Naive thymus-derived CD4-positive, alpha-beta T cell (primary cell): ENCODE measurements at places on chromosomes 1 and 21.

GRCh38 chr1:89203166-89203565, 4.4 kb upstream of the GBP4 start:
- DNase-seq, result no peak

DNA sequence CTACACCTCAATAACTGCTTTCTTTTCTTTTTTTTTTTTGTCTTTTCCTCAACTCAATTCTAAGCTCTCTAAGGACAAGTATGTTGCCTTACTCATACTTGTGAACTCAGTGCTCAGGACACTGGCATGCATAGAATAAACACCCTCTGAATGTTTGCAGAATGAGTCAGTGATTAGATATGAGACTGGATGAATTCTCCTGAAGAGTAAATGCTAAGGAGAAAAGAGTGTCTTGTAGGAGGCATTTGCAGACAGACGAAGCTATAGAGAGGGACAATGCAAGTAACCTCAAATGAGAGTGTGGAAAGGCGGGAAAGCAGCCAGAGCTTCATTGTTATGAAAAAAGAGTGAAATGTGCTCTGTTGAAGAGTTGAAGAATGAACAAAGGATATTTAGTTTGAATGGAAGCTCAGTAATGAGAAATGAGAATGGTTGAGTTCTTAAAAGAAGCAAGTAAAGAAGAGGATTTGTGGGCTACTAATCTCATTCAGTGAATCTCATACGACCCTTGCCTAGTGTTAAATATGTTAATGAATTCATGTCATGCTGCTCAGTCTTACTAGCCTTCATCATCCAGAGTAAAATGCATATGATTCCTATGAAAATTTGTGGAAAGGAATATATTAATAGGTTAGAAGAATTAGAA, 166.1 kb upstream of the DPYD start:
- no peak for DNase-seq

GRCh38 chr1:157233131-157233530, 94.9 kb upstream of the ETV3 start:
- DNase-seq, result no peak

GRCh38 chr1:29851691-29852090, 615.4 kb downstream of the PTPRU start:
- DNase-seq, result no peak

- peak; percentile 86 for DNase-seq
These were observed 1.3 kb downstream of the DENND4B start for GRCh38 chr1:153945131-153945794.

DNA sequence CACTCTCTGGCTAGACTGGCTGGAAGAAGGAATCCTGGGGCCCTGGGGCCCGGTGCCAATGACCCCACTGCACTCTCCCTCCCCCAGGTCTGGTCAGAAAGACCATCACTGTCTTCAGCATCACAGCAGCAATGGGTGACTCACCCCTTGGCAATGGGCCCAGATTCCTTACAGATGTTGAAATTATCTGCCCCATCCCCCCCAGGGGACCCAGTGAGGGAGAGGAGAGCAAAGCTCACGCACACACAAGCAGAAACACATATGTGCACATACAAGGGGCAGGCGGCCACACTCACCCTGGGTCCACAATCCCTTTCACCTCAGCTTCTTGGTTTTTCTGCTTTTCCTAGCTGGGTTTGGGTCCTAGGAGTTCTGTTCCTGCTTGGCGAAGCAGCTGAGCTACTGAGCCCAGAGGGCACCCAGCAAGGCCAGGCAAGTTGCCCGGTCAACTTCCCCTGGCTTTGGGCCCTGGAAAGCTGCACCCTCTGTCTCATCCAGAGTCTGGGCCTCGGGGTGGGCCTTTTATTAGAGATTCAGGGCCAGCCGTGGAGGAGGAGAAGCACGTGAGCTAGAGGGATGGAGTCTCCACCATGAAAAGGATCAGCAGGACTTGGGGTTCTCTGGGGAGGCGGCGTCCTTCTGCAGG, 2.6 kb downstream of the COL16A1 start:
- no peak for DNase-seq

- no peak for DNase-seq
These were observed 220.7 kb downstream of the LTN1 start for GRCh38 chr21:28771790-28772501.

GRCh38 chr1:215484171-215484939, 82.7 kb upstream of the KCTD3 start:
- DNase-seq, result no peak

- DNase-seq, result no peak
These were observed 64.8 kb downstream of the ERG start for GRCh38 chr21:38433471-38433870.

DNA sequence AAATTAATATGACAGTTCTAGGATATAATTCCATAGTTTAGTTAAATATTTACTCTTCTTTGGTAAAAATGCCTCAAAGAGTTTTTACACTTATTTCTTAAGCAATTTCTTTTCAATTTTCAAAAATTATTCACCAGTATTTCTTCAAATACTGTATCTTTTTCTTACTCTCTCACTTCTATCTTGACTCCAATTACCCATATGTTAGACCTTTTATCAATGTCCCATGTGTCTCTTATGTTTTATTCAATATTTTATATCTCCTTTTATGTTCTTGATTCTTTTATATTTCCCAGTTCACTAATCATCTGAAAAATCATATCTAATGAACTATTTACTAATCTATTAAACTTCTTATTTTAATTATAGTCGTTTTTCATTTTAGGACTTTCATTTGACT, 11.5 kb upstream of the LRIF1 start:
- no peak for DNase-seq

GRCh38 chr1:204578867-204579664, 62.9 kb downstream of the MDM4 start:
- DNase-seq, result peak; percentile 44

GRCh38 chr1:10132852-10133251, 77.5 kb upstream of the KIF1B start:
- DNase-seq, result no peak

- DNase-seq, result no peak
These were observed 7.3 kb upstream of the CA6 start for GRCh38 chr1:8938232-8938999.

GRCh38 chr1:44678626-44679025, 4.1 kb downstream of the ARMH1 start:
- DNase-seq, result no peak

DNA sequence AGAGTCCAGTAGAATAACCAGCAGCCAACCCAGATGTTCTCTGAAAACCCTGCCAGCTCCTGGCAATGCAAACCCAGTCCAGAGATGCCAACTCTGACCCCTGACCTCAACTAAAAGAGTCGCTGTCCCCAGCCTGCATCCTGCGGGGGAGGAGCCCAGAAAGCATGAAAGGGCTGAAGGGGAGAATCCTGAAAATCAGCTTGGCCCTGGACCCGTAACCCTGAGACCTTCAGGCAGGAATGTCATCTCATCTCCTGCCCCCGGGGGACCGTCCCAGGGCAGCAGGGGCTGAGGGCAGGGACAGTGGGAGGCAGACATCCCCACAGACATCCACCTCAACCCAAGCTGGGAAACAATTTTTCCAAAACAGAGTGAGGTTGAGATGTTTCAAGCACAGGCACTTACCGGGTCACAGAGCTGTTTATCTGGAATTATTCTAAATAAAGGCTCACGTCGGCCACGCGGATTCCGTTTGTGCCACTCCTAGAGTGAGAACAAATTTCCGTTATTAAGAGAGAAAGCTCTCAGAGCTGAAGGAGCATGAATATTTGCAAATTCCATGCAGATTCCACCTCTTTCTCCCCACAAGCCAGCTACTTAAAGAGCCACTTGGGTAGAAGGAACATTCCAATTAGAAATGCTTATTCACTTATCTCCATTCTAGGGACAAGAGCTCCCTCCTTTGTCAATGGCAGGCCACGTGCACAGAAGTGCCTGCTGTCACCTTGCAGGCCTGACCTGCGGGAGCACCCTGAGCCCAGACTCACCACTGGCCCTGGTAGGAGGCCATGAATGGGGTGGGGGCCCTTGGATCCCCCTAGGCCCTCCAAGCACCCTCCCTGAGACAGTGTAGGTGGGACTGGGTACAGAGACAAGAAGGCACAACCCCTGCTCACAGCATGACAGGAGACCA, 240.1 kb downstream of the NPHP4 start:
- DNase-seq, result no peak

DNA sequence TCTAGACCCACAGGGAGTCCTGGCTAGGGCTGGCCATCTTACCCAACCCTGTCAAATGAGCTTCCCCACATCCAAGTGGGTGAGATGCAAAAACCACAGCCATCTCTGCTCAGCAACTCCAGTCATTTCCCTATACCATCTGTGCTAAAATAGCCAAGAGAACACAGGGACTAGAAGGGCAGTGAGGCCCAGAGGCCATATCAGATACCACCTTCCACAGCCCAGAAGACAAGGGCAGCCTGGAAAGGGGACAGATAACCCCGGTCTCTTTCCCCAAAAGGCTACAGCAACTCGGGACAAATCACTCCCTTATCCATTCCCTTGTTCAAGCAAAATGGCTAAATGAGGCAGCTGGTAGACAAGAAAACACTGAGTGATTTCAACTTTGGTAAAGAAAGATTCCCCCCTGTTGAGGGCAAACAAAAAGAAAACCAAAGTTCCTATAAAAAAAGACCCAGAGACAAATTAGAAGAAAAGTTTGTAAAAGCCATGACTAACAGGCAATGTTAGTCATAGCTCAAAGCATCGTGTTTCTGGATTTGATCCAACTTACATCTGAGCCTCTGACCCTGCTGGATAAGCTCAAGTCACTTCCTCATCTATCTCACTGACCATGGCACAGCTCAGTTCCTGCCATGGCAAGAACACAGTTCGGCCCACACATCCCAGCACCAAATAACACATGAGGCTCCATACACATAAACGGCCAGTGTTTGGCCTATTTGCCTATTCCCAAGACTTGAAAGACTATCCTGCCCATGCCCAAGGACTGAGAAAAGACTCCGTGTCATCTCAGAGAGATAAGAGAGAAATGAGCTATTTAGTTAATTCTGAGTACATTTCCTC, 3.1 kb downstream of the LAMB3 start:
- no peak for DNase-seq

DNA sequence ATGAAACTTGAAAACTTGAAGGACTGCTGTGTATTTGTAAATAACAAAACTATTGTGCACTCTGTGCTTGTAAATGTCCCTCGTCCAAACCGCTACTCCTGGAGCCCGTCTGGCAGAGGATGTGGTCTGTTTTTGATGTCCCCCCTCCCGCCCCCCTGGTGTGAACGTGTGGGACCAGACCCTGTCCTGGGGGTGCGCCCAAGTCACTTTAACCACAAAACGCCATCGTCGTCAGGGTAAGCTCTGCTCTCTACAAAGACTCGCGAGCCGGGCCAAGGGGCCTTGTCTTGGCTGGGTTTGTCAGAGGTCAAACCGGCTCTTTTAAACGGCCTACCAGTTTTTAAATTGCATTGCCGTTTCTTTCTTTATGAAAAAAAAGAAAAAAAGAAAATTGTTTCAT, 87.4 kb upstream of the TMEM51 start:
- DNase-seq, result no peak

- no peak for DNase-seq
These were observed 111.9 kb upstream of the RGS1 start for GRCh38 chr1:192463661-192464060.

DNA sequence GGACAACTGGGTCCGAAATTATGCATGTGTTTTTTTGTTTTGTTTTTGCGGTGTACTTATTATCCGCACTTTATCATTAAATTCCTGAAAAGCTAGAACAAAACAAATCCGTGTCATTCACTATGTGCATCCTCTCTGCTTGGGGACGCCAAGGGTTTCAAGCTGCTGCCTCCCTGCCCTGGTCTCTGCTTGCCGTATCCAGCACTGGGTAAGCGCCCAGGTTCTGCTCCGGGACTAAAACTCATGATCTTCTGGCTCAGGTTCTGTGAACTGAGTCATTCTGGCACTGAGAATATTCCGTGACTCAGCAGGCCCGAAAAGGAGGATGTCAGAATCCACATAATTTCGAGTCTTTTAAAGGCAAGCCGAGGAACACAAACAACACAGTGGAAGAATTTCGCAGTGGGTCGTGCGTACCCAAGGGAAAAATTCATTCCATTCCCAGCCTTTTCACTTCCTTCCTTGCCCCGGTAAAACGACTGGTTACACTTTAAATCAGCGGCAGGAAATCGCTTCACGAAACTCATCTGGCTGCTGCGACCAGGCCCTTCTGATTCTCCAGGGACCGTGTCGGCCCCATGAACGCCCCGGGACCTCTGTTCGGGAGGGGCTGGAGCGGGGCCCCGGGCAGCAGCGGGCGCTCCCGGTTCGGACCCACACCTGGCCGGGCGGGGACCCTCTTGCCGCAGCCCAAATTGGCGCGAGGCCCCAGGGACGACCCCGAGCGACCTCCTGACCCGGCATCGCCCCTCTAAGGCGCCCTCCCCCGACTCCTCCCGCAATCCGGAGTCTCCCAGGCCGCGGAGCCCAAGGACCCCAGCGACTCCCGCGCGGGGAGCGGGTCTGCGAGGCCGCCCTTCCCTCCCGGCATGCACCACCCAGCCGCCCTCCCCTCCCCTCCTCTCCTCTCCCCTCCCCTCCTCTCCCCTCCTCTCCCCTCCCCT, 746 bp upstream of the LAMC1 start:
- DNase-seq, result peak; percentile 6

GRCh38 chr1:74937176-74937575, 197.0 kb upstream of the LHX8 start:
- DNase-seq, result no peak

- DNase-seq, result no peak
These were observed 33.8 kb downstream of the ZBTB17 start for GRCh38 chr1:15941899-15942660.

- DNase-seq, result no peak
These were observed 52.1 kb downstream of the ACBD3 start for GRCh38 chr1:226134170-226135058.

DNA sequence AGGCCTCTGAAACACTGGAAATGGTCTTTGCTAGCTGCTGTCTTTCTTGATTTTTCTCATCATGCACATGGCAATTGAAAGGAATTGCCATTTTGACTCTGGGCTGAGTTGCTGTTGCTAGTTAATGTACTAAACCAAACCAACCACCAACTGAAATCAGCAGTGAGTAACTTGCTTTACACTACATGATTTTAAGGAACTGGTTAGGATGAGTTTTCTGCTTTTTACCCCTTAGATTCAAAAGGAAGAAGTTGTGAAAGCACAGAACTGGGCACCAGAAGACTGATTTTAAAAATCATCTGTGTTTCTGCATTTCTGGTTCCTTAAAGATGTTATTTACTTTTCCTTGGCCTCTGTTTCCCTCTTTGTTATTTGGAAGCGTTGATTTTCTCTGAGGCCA, 361.9 kb downstream of the HLX start:
- DNase-seq, result no peak

DNA sequence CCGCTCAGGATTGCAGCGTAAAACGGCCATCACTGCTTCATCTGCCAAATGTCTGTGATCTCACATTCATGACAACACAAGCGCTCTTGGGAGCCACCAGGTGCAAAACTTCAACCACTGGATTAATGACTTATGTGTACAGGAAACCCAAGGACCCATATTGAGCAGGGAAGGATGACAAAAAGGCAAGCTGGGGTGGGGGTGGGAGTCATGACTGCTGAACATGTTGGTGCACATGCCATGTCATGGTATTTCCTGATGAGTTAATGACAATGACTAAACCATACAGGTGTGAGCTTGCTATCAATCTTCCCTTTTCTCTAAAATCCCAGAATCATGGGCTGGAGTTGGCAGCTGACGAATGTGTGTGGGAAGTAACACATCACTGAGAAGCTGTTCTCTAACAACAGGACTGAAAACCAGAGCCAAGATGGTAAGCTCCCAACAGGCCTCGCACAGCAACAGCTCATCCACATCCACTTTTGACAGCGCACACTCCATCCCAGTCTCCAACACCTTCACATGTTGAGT, 3.1 kb upstream of the SH2D5 start:
- no peak for DNase-seq
